Activated CD8-positive, alpha-beta memory T cell treated with anti-CD3 and anti-CD28 coated beads, Interleukin-2, amount 50 U/mL, for 4 hours (primary cell): ENCODE measurements at places on chromosomes 5 and 9.

DNA sequence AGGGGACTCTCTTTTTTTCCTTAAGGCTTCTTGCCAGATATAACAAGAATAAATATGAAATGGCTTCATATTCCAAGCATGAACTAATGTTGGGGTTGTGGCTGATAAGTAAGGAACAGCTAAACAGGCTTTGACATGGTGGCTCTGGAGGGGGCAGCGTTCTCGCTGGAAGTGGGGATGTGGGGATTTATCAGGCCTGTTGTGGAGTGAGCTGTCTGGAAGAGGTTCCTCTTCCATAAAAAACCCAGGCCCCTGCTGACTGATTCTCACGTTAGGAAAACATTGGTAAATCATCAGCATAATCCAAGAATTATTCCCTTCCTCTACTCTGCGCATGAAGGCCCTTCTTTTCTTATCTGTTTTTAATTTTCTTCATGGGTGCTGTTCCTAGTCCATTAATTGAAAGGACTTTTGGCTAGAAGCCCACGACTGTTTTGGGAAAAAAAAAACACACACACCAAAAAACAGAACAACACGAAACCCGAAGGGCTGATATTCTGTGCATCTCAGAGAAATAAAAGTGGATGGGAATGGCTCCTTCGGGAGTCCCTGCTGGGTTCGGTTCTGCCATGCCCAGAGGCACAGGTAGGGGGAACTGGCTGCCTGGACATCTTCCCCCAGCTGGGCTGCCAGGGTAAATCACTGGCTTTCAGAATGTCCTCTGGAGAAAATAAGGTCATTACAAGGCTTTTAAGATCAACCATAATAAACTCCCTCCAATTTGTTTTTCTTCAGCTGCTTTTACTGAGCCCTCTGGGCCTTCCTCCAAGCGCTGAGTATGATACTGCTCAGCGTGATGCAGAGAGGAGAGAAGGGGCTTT is 297.0 kb downstream of the SLIT3 start:
- no peak for DNase-seq

DNA sequence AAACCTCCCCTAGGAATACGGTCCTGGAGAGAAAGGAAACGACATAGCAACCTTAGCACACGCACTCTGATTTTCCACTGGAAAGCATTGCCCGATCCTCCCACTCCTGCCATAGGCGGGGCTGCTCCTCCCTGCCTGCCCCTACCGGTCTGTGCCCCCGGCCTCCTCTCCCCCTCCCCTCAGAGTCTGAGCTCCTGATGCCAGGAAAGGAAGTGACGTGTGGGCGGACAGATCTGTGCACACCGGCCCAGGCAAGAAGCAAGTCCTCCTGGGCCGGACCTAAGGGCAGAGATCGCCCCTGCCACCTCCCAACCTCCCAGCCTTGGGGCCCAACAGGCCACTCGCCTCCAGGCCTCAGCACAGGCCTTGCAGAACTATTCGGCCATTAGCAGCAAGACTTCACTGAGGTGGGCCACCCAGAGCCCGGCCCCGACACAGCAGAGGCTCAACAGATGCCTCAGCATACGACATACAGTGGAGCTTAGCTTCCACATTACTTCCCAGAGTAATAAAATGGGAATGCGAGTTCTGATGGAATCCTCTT is 7.2 kb downstream of the NINJ1 start:
- peak; percentile 20 for DNase-seq

GRCh38 chr9:21804331-21804730 is 1.9 kb downstream of the MTAP start:
- no peak for DNase-seq

GRCh38 chr5:153447534-153447933 is 42.9 kb upstream of the GRIA1 start:
- no peak for DNase-seq

DNA sequence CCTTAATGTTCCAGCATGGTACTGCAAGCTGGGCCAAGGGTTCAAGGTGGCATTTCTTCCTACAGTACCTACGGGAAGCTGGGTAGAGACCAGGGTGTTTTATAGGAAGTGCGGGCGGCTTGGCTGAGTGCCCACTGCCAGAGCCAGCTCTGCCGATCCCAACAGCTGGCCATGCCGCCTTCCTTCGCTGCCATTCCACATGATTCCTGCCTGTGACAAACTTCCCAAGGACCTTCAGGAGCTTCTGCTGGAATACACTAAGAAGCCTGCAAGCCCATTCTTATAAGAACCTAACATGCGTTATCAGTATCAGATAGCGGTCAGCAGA is 22.0 kb downstream of the MYO10 start:
- no peak for DNase-seq

- no peak for DNase-seq
Observed at GRCh38 chr9:132780230-132781007, 97.7 kb downstream of the AK8 start.

GRCh38 chr5:132002757-132003156 is 8.7 kb downstream of the ACSL6 start:
- no peak for DNase-seq

- DNase-seq, result no peak
Observed at GRCh38 chr9:21314152-21314551, 9.0 kb upstream of the IFNA5 start.

DNA sequence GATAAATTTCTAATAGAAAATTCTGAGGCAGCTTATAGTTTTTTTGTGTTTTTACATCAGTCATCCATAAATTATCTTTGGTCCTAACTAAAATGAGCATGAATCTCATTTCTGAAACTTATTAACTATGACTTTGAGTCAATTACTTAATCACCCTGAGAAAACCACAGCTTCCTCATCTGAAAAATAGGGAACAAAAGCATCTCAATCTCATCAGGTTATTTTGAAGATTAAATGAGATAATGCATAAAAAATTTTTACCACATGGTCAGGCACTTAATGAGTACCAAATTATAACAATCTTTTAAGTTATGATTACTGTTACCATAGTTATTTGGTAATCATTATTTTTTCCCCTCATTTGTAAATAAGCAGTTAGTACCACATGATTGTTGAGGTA is 279.1 kb downstream of the MAST4 start:
- no peak for DNase-seq

DNA sequence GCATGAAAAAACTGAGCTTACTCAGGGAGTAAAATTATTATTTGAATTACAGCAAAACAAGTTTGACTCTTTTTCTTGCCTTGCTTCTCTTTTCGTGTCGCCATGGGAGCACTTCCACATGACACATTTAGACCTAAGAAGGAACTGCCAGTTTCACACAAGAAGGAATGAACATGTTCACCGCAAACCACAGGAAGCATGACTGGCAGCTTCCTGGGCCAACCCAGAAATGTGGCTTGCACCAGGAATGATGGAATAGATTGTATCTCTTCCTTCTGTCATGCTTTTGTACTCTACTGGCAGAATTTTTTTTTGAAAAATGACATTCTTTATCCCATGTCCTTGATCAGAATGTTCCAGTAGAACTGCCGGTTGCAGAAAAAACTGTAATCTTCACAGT is 32.9 kb upstream of the MAN2A1 start:
- peak; percentile 16 for DNase-seq

DNA sequence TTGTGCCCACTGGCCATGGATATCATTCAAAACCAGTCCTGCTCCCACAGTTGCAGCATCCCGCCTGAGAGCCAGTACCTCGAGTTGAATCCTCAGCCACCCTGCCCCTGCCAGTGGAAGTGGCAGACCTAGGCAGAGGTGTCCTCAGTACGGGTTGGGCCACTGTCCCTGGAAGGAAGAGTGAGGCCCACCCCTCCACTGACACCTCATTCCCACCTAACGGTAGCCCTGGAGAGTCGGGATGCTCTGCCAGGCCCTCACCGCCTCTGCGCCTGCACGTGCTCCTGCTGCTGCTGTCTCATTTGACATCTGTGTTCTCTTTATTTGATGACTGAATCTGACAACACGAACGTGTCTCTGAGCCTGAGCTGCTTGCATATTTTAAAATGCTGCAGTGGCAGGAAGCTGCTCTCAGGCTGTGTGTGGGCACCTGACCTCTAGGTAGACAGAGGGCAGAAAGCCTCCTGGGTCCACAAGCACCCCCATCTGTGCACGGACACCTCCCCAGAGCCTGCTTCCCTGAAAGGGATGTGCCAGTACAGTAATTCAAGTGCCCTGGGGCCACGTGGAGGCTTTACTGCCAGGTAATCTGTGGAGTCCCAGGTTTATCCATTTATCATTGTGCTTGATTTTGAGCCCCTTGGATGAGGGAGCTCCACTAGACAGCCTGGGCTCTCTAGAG is 194.7 kb downstream of the CACNA1B start:
- DNase-seq, result no peak

GRCh38 chr9:76101947-76102346 is 211.5 kb downstream of the PCSK5 start:
- no peak for DNase-seq

- DNase-seq, result no peak
Observed at GRCh38 chr9:37939575-37940095, 35.7 kb upstream of the SLC25A51 start.

DNA sequence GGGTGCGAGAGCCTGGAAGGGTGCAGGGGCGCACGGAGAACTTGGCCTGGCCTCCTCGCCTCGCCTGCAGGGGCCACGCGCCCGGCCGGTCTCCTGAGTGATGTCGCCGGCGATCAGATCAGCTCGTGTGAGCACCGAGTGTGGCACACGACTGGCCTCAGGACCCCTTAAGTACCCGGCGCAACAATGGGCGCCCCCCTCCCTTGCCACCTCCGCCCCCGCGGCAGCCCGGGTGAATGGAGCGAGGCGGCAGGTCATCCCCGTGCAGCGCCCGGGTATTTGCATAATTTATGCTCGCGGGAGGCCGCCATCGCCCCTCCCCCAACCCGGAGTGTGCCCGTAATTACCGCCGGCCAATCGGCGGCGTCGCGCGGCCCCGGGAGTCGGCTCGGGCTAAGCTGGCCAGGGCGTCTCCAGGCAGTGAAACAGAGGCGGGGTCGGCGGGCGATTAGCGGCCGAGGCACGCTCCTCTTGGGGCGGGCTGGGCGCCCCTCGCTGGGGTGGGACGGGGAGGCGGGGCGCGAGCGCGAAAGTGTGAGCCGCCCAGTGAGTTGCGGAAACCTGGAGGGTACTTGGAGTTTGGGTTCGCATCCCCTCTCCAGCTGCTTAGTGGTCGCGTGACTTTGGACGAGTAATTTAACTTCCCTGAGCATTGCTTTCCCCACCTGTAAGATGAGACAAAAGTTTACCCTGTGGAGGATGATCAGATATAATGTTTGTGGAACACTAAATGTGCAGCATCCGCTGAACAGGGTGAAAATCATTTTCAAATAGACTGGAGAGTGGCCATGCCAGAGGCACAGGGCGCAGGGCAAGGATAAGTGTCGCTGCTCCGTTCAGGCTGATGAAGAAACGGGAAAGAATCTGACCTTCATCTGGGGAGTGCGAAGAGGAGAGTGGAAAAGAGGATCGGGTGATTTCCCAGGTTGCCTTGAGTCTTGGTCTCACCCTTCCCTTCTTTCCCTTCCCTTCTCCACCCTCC is at the start of gene NEUROG1:
Gene NEUROG1 (minus strand): TSS at position 145 of the 982 bp plus-strand sequence. CDS start 274 bp downstream, outside the sequence.
- no peak for DNase-seq

DNA sequence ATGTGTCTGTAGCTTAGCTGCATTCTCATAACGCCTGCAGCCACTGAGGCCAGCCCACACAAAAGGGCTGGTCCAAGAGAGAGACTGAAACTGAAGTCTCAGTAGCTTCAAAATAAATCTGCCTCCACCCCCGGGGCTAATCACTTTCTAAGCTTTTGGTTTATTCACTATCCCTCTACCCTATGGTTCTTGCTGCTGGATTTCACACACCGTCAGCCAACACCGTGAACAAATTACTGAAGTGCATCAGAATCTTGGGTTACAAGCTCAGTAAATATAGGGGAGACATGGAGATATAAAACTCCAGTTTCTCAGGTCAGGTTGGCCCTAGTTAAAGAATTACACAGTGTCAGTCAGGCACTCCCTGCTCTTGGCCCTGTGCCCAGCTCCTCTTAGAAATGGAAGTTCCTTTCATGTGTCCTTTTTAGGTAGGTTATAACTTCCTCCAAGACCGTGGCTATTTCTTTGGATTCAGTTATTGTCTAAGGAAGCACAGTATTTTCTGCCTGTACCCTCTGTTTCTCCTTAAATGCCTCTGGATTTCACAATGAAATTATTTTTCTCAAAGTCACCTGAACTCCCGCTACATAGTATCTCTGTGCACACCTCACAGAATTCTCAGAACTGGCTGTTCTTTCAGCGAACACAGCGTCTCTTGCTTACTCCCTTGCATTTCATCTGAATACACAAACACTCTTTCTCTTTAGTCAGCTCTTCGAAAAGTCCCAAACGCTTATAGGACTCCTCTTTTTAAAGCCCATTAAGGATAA is 112.5 kb downstream of the FAM174A start:
- no peak for DNase-seq

DNA sequence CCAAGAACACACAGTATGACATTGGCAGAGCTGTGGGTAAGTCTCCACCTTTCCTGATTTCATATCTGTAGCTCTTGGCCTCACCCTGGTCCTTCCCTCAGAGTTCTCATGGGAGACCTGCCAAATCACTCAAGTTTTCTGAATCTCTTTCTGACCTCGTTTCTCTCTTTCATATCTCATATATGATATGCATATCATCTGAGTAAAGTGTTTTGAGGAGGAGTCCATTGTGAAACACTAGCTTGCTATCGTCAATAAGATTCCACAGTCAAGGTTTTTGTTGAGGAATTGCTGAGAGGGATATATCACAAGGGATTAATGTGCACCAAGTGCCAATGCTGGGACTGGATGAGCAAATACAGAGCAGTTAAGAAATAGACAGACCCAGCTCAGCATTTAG is 739.2 kb downstream of the BRINP1 start:
- no peak for DNase-seq

DNA sequence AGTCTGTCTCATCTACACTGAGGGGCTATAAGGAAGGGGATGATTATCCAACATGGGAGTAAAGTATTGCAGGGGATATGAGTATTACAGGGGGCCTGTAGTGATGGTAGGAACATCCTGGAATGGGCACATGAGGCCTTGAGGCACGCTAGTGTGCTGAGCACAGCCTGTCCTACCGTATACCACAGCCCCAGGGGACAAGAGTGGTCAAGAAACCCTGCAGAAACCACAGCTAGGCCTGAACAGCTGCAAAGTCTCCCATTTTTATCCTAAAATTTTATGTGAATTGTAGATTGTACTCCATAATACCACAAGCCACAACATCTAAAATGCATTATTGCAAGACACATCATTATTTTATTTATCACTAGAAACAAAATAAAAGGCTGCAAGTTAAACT is 136.3 kb upstream of the ASTN2 start:
- no peak for DNase-seq

DNA sequence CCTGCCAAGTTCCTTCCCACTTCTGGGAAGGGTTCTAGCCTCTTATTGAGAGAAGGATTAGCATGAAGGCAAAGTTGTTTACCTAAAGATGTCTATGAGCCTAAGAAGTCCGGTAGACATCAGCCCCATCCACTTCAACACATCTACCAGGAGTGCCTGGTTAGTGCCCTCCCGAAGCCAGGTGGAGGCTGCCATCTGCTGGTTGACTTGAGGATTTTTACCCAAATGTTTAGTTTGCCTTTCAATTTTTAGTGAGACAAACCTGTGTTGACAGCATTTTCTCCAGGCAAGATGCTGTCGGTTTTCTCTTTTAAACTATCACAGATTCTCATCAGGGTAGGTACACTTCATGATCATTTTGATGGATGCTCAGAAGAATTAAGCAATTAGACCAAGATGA is 83.6 kb upstream of the TNFSF8 start:
- peak; percentile 78 for DNase-seq
